ENCODE measurements at places on chromosomes 12 and 14. TPM values are rescaled to one million over a fixed set of nuclear protein-coding genes. Genes with fewer than 3 reads are reported as not detected.

NUBPL gene
- total RNA-seq, result 17.3 TPM

TMPRSS12 gene
- not detected for total RNA-seq

OTX2 gene
- not detected for total RNA-seq

GPR132 gene
- total RNA-seq, result not detected

OTOGL gene
- total RNA-seq, result 0.02 TPM
